ENCODE measurements at places on chromosomes 5 and 9. TPM values are rescaled to one million over a fixed set of nuclear protein-coding genes. Genes with fewer than 3 reads are reported as not detected.

GRCh38 chr9:16385590-16385989 lies 484.9 kb downstream of the BNC2 start:
- no peak for DNase-seq

- peak; percentile 88 for DNase-seq
These were observed 12.2 kb upstream of the OR13J1 start for GRCh38 chr9:35882263-35882848.

GRCh38 chr5:128965638-128966302 lies 482 bp downstream of the SLC27A6 start:
- peak; percentile 34 for DNase-seq

DNA sequence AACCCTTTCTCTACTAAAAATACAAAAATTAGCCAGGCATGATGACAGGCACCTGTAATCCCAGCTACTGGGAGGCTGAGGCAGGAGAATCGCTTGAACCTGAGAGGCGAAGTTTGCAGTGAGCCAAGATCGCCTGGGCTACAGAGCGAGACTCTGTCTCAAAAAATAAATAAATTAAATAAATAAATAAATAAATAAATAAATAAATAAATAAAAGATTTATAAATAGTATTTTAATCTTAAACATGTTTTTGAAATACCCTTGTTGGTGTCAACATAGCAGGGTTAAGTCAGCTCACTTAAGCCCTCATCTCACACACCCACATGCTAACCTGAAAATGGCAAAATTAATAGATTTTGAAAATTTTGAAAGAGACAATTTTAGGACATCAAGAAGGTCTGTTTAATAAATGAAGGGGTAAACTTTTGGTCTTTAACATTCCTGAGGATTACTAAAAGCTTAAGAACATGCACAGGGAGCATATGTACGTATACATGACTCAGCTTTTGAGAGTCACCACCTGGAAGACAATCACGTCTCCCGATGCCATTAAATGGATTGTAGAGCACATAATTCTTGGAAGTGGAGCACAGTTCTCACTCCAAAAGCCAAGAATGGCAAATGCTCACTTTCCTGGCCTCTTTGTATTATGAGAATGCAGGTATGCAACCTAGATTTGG lies 202.5 kb downstream of the GDNF start:
- no peak for DNase-seq

FANCC gene
- total RNA-seq: 10.8 TPM

GRCh38 chr5:178668579-178668978 lies 41.7 kb upstream of the CLK4 start:
- no peak for DNase-seq

- DNase-seq: no peak
These were observed 358.7 kb upstream of the KLF4 start for GRCh38 chr9:107847978-107848964.

DNA sequence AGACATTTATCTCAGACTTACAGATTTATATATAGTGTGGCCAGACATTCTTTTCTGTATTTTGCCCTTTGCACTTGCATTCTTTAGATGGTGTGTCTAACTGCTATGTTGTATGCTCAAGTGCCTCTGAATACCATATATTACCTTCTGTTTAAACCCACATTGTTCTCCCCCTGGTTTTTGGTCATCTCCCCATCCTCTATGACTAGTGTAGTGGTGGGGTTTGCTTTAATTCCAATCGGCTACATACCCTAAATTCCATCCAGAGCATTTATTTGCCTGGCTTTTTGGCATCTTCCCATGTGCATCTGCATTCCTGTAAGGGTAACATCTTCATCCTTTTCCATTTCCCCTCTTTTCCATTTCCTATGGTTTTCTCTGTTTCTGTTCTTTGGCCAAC lies 271.0 kb upstream of the SLC30A5 start:
- DNase-seq: no peak

- no peak for DNase-seq
These were observed 36.4 kb upstream of the IPPK start for GRCh38 chr9:92706218-92706940.

GRCh38 chr5:113612060-113612496 lies 98.6 kb downstream of the YTHDC2 start:
- no peak for DNase-seq

- no peak for DNase-seq
These were observed 21.1 kb downstream of the PDE8B start for GRCh38 chr5:77231471-77232138.

DNA sequence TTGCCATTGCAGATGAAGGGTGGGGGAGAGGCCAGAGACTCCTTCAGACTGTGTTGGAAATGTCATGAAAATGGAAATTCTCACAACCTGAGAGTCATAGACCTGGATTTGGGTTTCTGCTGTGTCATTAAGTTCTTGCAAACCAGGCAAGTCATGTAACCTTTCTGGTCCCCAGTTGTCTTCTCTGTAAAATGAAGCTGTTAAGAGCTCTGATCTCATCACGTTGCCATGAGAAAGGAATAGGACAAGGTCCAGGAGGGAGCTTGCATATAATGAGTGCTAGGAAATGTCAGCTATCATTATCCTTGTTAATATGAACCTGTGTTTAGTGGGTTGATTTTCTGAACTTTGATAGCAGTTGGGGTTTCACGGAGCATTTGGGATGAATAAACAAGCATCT lies 59.1 kb downstream of the FGF1 start:
- no peak for DNase-seq

DNA sequence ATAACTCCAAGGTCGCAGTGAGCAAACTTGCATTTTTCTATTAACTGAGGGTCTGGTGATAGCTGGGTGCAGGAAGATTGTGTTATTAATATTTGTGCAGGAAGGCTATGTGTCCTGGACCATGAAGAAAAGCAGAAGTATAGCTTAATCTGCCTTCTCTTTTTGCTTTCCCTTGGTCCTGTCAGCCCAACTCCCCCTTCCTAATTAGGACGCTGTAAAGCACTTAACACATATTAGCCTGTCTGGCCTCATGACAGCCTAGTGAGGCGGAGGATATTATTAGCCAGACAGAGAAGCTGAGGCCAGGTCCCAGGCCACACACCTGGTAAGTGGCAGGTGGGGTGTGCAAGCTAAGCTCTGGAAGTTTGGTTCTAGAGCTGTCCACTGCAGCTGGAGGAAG lies 29.5 kb downstream of the SLC46A2 start:
- no peak for DNase-seq

DNA sequence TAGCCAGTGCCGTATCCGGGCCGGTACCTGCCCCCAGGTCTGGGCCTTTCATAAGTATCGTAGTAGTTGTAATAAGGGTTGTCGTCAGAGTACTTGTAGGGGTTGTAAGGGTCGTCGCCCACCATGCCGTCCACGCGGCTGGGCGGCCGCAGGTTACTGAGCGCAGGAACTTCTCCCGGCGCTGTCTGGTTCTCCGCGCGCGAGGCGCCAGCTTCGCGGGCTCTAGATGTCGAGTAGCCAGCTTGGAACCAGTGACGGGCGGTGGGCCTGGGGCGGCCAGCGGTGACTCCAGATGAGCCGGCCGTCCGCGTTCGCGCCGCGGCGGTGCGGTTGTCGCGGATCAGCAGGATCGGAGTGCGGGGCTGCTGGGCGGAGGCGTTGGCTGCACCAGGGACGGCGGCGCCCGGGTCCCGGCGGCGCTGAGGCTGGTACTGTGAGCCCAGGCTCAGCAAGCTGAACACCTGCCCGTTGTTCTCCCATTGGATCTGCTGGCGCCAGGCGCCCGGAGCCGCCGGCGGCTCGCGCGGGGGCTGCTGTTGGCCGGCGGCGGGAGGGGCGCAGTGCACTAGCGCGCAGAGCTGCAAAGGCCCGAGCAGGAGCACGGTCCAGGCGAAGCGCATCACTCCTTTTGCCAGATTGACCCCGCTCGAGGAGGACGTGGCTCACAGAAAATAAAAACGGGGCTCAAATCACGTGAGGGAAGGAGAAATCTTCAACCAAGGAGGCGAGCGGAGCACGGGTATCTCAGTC lies 518 bp downstream of the LOX start:
- peak; percentile 77 for DNase-seq

DNA sequence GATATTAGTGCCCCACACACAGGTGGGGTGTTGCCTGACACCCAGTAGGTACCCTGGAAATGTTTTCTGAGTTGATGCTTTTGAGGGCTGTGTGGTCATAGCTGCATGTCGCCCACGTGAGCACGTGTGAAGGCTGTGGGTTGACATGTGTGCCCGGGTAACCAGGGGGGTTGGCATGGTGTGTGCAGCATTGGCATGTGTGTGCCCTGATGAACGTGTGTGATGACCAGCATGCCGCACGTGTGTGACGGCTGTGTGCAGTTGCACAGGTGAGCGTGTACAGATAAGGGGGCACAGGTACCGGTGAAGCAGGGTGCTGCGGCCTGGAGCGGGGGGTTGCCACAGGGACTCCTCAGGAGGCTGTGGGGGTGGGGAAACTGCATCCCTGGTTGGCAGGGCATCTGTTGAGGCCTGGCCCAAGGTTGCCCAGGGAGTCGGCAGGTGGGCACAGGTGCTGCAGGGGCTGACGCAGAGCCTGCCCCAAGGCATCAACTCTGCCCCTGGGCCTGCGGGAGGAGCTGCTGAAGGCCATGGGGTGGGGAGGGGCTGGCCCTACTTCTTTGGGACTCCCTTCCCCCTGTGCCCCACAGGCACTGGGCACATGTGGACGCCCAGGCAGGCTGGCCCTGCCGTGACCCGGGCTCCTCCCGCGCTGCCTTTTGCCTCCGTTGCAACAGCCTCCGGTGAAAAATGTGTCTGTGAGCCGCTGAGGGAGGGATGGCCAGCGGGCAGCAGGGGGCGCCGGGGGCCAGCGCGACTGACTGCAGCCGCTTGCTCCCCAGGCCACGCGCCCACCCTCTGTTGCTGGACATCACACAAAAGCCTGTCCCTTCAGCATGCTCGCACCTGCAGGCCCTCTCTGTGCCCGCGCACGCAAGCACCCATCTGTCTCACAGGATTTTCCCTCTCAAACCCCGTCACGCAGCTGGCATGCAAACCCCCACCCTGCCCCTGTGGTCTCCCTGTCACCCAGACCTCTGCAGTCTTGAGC lies 2.2 kb downstream of the UNC5A start:
- peak; percentile 64 for DNase-seq

GRCh38 chr9:105331160-105331559 lies 86.7 kb downstream of the SLC44A1 start:
- DNase-seq: no peak

DNA sequence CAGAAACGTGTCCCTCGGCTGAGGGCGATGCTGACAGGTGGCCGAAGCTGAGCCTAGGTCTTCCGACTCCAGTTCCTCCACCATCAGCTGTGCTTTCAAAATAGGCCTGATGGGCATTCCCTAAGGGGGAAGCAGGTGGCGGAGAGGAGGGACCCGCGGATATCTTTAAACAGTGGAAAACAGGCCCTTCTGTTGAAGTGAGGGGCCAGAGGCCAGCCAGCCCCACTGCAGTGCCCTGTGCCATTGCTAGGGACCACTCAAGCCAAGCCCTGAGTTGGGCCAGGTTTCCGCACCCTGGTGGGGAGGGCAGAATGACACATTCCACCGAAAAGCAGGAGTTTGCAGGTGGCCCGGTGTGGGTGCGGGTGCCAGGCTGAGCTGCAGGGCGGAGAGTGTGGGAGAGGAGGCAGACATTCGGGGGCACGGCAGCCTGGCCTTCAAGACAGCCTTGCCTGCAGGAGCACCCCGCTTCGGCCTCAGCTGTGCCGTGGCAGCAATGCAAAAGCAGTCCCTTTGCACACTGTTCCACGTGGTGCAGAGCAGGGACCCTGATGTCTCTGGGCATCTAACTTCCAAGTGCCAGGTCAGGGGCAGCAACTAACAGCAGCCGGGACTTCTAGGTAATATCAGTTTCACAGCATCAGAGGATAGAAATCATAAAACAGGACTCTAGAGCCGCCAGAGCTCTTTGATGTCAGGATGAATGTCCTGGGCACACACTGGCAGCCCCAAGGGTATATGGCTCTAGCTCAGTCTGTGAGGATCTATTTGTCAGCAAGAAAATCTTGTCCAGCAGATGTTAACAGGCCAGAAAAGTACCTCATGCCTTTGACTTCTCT lies 17.2 kb downstream of the HNRNPH1 start:
- no peak for DNase-seq

- DNase-seq: no peak
These were observed 84.2 kb upstream of the IER5L start for GRCh38 chr9:129262261-129262660.

GRCh38 chr9:18849890-18850677 lies 182.9 kb downstream of the SAXO1 start:
- DNase-seq: no peak

GRCh38 chr5:171600741-171601265 lies 181.4 kb downstream of the FGF18 start:
- DNase-seq: no peak

GRCh38 chr9:126591083-126591482 lies 22.6 kb upstream of the LMX1B start:
- DNase-seq: no peak

GRM6 gene
- total RNA-seq: not detected
